ENCODE measurements at places on chromosomes 2 and 18.
A peak's percentile ranks its signal among the peaks of the same experiment; 100 is the strongest.

DNA sequence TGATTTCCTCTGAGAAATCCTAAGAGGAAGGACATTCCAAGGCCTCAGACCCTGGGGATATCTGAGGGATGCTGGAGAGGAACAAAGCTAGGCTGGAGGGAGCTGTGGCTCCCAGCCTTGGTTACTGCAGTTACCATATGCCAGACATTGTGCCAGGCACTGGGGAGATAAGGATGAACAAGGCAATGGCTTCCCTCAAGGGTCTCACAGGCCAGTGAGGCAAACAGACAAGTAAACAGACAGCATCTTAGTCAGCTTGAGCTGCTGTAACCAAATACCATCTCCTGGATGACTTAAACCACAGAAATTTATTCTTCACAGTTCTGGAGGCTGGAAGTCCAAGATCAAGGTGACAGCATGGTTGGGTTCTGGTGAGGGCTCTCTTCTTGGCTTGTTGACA lies 91.8 kb downstream of the SKA1 start:
- DNase-seq, result no peak

- no peak for DNase-seq
These were observed 200.6 kb downstream of the RND3 start for GRCh38 chr2:150286730-150287362.

- DNase-seq, result no peak
These were observed 142.7 kb downstream of the PTGR3 start for GRCh38 chr18:75066021-75066880.

DNA sequence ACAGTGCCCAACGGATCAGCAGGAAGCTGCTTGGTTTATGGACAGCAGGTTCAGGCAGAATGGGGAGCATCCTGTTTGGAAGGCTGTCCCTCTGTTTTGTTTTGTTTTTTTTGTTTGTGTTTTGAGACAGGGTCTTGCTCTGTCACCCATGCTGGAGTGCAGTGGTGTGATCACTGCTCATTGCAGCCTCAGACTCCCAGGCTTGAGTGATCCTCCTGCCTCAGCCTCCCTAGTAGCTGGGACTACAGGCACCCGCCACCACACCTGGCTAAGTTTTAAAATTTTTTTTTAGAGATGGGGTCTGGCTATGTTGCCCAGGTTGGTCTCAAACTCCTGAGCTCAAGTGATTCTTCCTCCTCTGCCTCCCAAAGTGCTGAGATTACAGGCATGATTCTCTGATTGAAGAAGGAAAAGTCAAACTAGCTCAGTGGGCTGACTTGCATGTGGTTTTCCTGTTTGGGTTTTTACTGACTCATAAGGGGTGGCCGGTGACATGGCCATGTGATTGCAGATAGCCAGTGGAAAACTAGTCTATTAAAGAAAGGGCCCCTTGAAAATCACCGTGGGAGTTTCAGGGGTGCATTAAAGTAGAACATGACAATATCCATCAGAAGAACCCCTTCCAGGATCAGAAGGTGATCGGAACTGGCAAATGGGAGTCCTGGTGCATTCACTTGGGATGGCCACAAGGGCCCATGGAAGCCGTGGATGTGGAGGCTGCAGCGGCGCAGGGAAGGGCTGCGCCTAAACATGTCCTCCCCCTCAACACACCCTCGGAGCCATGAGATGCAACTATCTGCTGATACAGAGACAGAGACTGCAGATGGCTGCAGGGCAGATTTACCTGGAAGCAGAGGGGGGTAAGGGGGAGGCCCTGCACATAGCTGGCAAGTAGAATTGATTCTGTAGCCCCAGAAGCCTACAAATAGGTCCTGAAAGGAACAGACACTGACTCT lies 26.5 kb downstream of the AQP12B start:
- DNase-seq, result peak; percentile 69

DNA sequence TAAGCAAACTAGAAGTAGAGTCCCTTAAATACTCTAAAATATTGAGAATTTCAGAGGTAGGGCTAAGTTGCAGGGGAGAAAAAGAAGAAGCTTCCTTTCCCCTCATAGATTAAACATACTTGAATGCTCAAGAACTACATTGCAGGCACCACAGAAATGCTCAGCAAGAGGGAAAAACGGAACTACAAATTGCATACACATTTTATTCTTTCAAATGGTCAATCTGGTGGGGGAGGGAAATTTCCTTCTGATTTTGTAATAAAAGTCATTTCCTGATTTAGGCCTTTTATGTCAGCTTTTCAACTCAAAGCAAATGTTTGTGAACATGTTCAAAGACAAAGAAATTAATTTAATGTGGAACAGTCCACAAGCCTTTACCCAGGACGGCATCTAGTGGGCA lies 33.0 kb downstream of the FARSB start:
- peak; percentile 84 for DNase-seq

GRCh38 chr2:207082619-207083018 lies 83.1 kb downstream of the KLF7 start:
- no peak for DNase-seq

GRCh38 chr2:109433926-109434325 lies 179.8 kb downstream of the SEPTIN10 start:
- no peak for DNase-seq

DNA sequence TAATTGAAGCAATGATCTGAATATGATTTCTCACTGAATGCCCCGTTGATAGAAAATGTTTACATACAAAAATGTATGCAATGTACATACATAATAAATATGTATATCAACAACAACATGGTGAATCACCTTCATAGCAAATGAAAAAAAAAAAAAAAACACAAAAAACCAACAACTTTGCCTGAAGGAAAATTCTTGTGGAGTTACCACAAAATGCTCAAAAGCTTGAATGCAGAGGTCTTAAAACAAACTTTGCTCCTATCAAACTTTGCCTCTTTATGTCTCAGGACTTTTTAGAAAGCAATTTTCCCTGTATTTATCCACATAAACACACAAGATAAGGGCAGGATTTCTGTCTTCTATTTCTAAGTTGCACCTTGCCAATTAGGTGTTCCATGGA lies 92.9 kb upstream of the SIX2 start:
- DNase-seq, result no peak

- DNase-seq, result no peak
These were observed 18.8 kb downstream of the TMEM87B start for GRCh38 chr2:112073875-112074274.

- DNase-seq, result no peak
These were observed 1591.5 kb downstream of the LRP1B start for GRCh38 chr2:140539242-140539875.

DNA sequence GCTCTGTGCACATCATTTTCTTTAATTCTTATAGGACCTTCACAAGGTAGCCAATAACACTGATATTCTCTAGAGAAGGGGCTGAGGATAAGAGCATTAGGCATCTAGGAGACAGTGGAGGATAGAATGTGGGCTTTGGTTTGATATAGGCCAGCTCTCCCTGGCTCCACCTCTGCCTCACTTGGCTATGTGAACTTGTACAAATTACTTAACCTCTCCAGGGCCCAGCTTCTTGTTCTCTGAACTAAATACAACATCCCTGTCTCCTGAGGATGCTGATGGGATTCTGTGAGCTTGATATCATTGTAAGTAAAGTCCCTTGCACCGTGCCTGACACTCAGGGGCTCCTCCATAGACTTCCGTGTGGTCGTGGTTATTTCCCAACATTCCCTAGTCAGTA lies 87.3 kb downstream of the ACOXL start:
- DNase-seq, result no peak

DNA sequence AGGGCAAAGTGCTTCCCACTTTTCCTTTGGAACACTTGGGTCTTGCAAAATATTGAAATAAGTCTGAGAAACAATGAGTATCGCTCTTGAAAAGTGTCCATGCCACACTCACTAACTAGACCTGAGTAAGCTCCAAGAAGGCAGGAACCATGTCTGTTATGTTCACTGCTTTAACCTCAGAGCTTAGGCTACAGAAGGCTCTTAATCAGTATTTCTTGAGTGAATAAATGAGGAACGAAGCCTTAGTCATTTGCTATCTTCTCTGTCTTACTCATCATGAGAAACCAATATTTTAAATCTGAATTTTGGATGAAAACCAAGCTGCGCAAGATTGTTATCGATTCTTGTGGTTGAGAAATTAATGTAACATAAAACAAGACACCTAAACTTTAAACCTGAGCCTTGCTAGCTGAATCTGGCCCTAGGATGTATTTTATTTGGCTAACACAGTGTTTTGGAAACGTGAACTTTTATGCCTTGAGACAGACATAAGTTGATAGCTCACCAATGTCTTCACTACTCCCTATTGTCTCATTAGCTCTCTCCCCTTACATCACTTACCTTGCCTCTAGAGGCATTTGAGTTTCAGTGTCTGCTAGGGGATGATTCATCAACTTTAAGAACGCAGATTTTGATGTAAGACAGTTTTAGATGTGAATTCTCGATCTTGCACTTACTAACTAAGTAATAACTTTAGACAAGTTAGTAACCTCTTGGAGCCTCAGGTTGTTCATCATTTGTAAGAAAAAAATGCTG lies 392.8 kb upstream of the MEIS1 start:
- no peak for DNase-seq

GRCh38 chr2:191710411-191710900 lies 32.5 kb downstream of the NABP1 start:
- no peak for DNase-seq

- no peak for DNase-seq
These were observed 24.8 kb downstream of the NCK2 start for GRCh38 chr2:105769504-105769903.

DNA sequence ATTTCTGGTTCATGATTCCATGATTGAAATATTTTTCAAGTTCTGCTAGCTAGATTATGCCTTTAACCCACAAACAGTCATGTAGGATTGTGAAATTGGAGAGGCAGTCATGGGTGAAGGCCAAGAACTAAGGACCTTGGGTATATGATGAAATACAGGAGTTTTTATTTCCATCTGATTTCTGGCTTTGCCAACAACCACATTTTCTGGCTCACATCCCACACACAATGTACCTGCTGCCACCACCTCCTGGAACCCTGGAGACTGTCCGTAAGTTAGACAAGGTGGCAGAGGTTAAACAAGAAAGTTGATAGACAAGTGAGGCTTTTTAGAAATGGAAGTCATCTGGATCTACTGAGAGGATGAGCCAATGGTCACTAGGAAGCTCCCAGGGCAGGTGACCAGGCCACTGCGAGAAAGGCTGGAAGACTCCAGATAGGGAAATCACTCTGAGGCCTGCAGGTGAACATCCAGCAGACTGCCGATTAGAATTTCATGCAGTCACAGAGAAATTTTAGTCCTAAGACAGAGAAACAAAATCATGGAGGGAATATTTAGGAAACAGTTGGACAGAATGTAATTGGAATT lies 402.0 kb downstream of the ALK start:
- peak; percentile 73 for DNase-seq

DNA sequence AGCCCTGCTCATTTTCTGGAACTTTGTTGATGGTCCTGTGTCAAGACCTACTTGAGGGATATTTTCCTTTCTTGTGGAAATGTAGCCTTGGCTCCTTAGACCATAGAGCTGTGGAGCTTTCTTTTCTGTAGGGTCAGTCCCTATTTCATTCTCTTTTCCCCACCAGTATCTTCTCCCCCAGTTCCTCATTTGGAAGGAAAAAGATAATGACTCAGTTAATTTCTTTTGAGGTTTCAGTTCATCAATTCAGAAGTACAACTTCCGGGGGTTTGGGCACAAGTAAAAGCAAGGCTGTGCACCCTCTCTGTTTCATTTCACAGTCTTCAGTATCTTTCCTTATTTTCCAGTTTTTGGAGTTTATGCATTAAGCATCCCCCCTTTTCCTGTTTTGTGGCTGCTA lies 70.7 kb downstream of the CDC42EP3 start:
- peak; percentile 90 for DNase-seq

DNA sequence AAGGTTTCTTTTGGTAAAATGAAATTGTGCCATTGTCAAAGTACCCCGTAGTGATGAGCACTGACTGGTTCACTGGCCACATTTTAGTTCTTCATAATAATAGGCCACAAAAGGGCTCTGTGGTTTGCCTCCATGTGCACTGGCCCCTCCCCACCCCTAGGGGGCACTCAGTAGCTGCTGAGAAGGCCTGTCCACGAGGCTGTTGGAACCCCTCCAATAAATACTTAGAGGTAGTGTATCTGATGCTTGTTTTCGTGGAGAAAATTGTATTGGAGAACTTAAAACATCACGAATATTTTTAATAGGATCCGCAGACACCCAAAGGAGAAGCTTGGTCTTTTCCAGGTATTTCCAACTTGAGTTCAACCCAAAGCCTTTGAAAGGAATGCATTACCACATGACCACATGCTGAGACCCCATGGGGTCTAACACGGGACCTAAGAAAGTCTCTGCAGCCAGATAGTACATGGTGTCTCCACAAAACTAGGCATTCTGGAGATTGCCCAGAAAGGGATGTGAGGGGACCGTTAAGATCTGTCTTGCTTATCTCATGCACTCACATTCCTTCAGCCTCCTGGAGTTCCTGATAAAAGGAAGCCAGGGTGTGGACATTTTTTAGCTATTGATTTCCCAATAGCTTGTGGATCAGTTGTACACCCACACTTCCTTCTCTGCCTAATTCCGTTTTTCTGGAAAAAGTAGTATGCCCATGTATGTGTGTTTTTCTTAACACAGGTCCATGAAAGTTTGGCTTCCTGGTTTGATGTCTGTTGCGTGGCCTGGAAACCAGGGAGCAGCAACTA lies 28.5 kb upstream of the NOSTRIN start:
- no peak for DNase-seq

GRCh38 chr2:126880324-126880723 lies 18.4 kb upstream of the TEX51 start:
- no peak for DNase-seq

DNA sequence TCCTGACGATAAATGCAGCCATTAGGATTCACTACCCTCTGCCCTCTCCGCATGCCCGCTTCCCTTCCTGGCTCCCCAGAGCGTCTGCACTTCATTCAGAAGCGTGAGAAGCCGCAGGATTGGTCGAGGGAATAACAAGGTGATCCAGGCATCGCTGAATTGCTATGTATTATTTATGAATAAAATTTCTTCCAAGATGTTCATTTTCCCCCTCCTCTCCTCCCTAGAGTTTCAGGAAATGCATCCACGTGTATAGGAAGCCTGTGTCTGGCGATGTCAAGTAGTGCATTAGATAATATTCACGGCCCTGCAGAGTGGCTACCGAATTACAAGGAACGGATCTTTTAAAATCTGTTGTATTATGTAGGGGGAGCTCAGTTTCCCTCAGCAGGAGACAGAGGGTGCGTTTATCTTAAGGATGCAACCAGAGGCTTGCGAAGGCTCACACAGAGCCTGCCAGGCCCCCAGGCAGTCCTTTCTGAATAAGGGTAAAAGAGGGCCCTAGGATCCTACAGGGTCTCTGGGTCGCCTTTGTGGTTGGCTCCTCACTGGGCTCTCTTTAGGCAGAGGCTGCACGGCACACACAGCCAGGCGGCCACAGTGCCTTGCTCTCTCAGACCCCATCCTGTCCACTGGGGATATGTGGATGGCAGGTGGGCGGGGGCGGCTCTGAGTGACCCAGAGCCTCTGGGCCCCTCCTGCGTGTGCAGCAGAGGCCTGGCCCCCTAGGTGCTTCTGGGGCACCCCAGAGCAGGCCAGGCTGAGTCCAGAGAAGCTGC lies 224.1 kb upstream of the PXDN start:
- DNase-seq, result no peak

- no peak for DNase-seq
These were observed 323.3 kb downstream of the ZNF804A start for GRCh38 chr2:184921676-184922075.

GRCh38 chr2:39583781-39584180 lies 81.9 kb upstream of the TMEM178A start:
- DNase-seq, result no peak

Data from inflammatory macrophage treated with lipopolysaccharide for 4 hours (primary cell).